A549 treated with Mapracorat at 1 μM for 4 hours (cell line): ENCODE measurements at places on chromosomes 2 and 18. TPM values are rescaled to one million over a fixed set of nuclear protein-coding genes. Genes with fewer than 3 reads are reported as not detected.

PARD3B gene
- total RNA-seq = 0.62 to 1.1 TPM (median 1.0 TPM) in 5 replicates

ABCB11 gene
- 0.01 TPM in 1 of 5 replicates, not detected in the others for total RNA-seq

TFCP2L1 gene
- total RNA-seq = 14.5 to 18.6 TPM (median 17.4 TPM) in 5 replicates

SLC9A4 gene
- not detected in 5 replicates for total RNA-seq

DYNAP gene
- not detected in 5 replicates for total RNA-seq

GALR1 gene
- total RNA-seq = not detected in 5 replicates

STEAP3 gene
- 42.5 to 52.2 TPM (median 47.0 TPM) in 5 replicates for total RNA-seq

WIPF1 gene
- total RNA-seq = 17.3 to 25.2 TPM (median 23.4 TPM) in 5 replicates

LIMS3 gene
- not detected in 5 replicates for total RNA-seq

GPAT2 gene
- not detected in 5 replicates for total RNA-seq

PCARE gene
- not detected in 5 replicates for total RNA-seq

UGT1A8 gene
- 0.06 TPM in 1 of 5 replicates, not detected in the others for total RNA-seq
